Activated CD8-positive, alpha-beta T cell treated with anti-CD3 and anti-CD28 coated beads, Interleukin-2, amount 10 ng/mL, durations not matched to agents 7 days and 5 days (primary cell): ENCODE measurements at places on chromosomes 4 and X. TPM values are rescaled to one million over a fixed set of nuclear protein-coding genes. Genes with fewer than 3 reads are reported as not detected.

Gene SORBS2
- total RNA-seq, result not detected

- H3K36me3 ChIP-seq, result no peaks in the 10 kb centered on the region
- H3K27me3 ChIP-seq, result no peaks in the 10 kb centered on the region
- no peaks in the 10 kb centered on the region for H3K4me1 ChIP-seq
- no peak overlapping the region for H3K27ac ChIP-seq
Observed at GRCh38 chr4:149794352-149794751, 21.3 kb downstream of the IQCM start.

DNA sequence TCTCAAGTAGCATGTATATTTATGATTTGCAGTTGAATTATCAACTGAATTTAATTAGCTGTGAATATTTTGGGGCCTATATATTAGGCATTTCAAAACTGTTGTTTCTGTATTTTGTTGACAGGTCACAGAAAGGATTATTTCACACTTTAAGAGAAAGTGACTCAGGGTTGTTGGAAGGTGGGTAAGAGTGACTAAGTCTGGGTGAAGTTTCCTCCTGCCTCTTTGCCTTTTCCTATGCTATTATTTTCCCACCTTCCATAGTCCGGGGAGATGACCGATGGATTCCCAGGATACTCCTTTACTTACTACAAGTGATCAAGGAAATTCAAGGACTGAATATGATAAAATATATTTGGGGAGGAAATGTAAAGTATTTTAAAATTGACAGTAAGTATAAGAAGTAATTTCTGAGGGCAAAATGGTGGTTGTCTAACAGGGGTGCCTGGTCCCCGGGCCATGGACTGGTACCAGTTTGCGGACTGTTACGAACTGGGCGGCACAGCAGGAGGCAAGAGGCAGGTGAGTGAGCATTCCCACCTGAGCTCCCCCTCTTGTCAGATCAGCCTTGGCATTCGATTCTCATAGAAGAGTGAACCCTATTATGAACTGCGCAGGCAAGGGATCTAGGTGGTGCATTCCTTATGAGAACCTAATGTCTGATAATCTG is 175.5 kb upstream of the GPRIN3 start:
- peaks cover 3% of the 10 kb centered on the region for H3K36me3 ChIP-seq
- no peak overlapping the region for H3K27ac ChIP-seq
- H3K4me3 ChIP-seq, result no peak overlapping the region
- H3K4me1 ChIP-seq, result no peaks in the 10 kb centered on the region
- H3K27me3 ChIP-seq, result peaks cover 14% of the 10 kb centered on the region

DNA sequence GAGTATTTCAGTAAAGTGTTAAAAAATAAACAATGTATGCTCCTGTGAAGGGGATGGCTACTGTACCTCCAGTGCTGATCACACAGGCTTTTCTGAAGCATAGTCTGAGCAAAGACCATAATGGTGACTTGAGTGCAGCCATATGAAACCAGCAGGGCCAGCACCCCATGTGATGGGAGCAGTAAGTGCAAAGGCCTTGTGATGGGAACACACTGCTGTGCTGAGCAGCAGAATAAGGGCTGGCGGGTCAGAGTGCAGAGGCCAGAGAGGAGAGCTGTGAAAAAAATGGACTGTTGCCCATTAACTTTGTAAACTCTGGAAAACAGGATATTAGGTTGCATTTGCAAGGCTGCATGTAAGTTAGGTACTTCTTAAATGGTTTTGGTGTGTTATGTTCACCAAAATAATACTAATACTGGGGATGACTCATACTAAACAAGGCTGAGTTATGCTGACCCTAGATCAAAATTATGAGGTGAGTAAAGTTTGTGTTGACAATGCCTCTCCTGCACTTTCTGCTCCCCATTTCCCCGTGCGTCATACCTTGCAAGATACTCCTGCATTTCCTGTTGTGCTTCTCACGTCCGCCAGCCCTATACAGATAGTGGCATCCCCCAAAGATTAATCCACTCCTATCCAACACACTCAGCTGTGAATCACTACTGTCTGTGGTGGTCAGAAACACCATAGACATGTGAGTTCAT is 67.0 kb upstream of the FAM9A start:
- no peak overlapping the region for H3K27ac ChIP-seq
- no peaks in the 10 kb centered on the region for H3K4me1 ChIP-seq

GRCh38 chrX:120840827-120841226 is 34.8 kb downstream of the CT47B1 start:
- H3K36me3 ChIP-seq, result no peaks in the 10 kb centered on the region
- no peak overlapping the region for H3K27ac ChIP-seq
- H3K4me1 ChIP-seq, result no peaks in the 10 kb centered on the region
- DNase-seq, result no peak

DNA sequence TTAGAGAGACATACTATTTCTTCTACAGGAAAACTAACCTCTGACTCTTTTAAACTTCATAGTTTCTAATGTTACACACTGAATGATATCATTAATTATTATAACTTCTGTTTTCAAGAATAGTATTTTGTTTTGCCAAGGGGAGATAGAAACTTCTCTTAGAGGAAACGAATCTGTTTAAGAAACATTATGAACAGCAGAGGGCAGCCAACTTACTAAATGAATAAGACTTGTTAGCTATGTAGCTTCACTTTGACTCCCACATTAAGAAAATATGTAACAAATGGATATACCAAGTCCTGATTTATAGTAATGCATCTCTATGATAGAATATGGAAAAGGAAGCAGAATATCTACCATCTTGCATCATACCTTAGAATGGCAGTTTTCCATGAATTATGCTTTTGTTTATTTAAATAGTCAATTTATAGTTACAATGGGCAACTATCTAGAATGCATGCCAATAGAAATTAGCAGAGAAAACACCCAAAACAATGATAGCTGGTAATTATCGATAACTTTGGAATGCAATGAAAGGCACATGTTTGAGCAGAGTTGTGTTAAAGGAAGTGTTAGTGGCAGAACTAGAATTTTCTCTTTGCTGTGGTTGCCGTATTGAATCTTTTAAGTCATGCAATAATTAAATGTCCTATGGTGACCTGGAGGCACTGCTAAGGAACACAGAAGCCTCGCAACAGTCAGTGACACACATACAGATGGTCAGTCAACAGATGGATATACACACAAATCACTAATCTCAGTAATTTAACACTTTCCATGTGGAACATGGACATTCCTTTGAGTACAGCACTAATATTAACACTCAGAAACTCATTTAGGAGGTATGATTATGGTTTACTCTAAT is 105.7 kb upstream of the PDLIM3 start:
- no peak overlapping the region for H3K27ac ChIP-seq
- DNase-seq, result no peak
- no peak overlapping the region for H3K4me3 ChIP-seq
- peaks cover 27% of the 10 kb centered on the region for H3K27me3 ChIP-seq
- no peaks in the 10 kb centered on the region for H3K4me1 ChIP-seq
- H3K36me3 ChIP-seq, result no peaks in the 10 kb centered on the region

- H3K27ac ChIP-seq, result no peak overlapping the region
- H3K4me3 ChIP-seq, result no peak overlapping the region
- peaks cover 20% of the 10 kb centered on the region for H3K36me3 ChIP-seq
- no peaks in the 10 kb centered on the region for H3K27me3 ChIP-seq
Observed at GRCh38 chr4:48752246-48752645, 27.8 kb downstream of the FRYL start.
